ENCODE measurements at places on chromosomes 7 and 10. TPM values are rescaled to one million over a fixed set of nuclear protein-coding genes. Genes with fewer than 3 reads are reported as not detected.

GRCh38 chr10:49404321-49404878 lies 8.5 kb upstream of the DRGX start:
- peak; percentile 28 for DNase-seq
- no peak overlapping the region for H3K27ac ChIP-seq
- peaks cover 50% of the 10 kb centered on the region for H3K27me3 ChIP-seq
- H3K4me1 ChIP-seq = no peaks in the 10 kb centered on the region
- no peak overlapping the region for H3K4me3 ChIP-seq

GRCh38 chr10:6204063-6204340 lies 1.3 kb downstream of the PFKFB3 start:
- peak; percentile 79 for DNase-seq
- peaks cover 23% of the 10 kb centered on the region for H3K4me1 ChIP-seq
- H3K4me3 ChIP-seq = peak overlapping the region; percentile 96
- H3K27me3 ChIP-seq = peaks cover 15% of the 10 kb centered on the region

- H3K27ac ChIP-seq = no peak overlapping the region
- DNase-seq = no peak
Observed at GRCh38 chr10:7337431-7338171, 73.2 kb downstream of the SFMBT2 start.

- H3K36me3 ChIP-seq = no peaks in the 10 kb centered on the region
- no peak overlapping the region for H3K27ac ChIP-seq
- H3K4me1 ChIP-seq = no peaks in the 10 kb centered on the region
- H3K27me3 ChIP-seq = peaks cover 6% of the 10 kb centered on the region
- no peak for DNase-seq
- H3K4me3 ChIP-seq = no peak overlapping the region
Observed at GRCh38 chr7:150435047-150435389, 15.4 kb upstream of the GIMAP8 start.

The GIMAP2 gene
- not detected for total RNA-seq

DNA sequence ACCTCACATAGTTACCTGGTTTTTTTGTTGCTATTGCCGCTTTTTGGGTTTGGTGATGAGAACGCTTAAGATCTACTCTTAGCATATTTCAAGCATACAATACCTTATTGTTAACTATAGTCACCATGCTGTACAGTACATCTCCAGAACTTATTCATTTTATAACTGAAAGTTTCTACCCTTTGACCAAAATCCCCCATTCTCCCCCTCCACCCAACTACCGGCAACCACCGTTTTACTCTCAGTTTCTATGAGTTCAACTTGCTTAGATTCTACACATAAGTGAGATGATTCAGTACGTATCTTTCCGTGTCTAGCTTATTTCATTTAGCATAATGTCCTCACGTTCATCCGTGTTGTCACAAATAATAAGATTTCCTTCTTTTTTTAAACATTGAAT lies 86.7 kb upstream of the IL6 start:
- DNase-seq = no peak
- H3K4me3 ChIP-seq = no peak overlapping the region
- no peaks in the 10 kb centered on the region for H3K4me1 ChIP-seq
- no peaks in the 10 kb centered on the region for H3K27me3 ChIP-seq
- no peak overlapping the region for H3K27ac ChIP-seq
- peaks cover 10% of the 10 kb centered on the region for H3K36me3 ChIP-seq

The HOXA1 gene
- total RNA-seq = not detected

DNA sequence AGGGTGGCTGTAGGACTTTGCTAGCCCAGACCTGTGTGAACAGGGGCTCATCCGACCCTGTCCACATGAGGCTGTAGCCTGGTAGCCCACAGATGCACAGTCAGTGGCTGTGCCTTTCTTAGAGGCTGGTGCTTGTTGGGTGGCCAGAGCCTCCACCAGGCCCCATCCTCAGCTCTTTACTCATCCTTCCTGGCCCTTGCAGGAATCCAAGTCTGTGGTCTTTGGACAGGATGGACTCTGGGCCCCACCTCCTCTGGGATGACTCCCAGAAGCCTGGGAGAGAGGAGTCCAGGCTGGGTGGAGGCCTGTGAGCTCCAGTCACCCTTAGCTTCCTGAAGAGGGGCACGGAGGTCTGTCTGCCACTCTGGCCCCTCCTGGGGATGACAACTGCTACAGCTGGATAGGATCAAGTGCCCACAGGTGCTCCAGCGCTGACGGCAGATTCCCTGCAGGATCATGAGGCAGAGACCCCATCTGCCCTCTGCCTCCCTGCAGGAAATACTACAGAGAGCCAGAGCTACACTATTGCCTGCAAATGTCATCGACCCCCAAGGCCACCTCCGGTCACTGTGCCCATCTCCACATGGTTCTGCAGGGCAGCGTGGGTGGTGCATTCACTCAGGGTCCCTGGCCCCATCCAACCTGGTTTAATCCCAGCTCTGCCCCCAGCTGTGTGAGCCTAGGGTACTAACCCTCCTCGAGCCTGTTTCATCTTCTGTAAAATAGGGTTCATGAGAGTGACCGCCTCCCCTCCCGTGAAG lies 114.5 kb downstream of the PTPN20 start:
- no peak overlapping the region for H3K27ac ChIP-seq
- DNase-seq = peak; percentile 32
- H3K27me3 ChIP-seq = no peaks in the 10 kb centered on the region
- no peaks in the 10 kb centered on the region for H3K4me1 ChIP-seq
- no peak overlapping the region for H3K4me3 ChIP-seq

DNA sequence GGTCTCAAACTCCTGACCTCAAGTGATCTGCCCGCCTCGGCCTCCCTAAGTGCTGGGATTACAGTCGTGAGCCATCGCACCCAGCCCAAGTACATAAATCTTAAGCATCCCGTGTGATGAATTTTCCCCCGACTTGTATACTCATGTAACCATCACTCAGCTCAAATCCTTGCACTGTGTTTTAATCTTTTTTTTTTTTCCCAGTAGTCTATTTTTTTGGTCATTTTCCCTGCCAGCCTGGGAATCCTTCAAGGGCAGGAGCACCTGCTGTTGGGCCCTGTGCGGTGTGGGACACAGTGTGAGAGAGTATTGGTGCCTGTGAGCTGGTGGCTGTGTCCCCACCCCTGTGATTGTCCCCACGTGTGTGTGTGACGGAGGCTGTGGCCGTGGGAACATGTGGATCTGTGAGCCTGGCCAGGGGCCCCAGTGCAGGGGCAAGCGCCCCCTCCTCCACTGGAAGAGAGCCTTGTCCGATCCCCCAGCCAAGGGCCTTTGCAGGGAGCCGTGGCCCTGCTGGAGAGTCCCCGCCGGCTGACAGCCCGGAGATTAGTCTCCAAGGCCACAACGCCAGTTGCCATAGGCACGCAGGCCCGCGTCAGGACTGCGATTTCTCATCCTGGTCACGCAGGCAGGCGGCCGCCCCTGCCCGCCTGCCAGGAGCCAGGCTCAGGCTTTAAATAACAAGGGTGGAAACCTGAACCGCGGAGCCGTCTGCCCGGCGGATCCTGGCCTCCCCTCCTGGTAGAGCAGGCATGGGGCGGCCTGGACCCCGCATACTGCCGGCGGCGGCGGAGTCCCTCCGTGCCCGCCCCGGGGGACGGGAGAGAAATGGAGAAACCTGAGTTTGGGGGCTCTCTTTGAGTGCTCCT lies 26.5 kb downstream of the GTF2IRD1 start:
- peak; percentile 88 for DNase-seq
- no peaks in the 10 kb centered on the region for H3K27me3 ChIP-seq
- no peaks in the 10 kb centered on the region for H3K4me1 ChIP-seq
- H3K4me3 ChIP-seq = no peak overlapping the region
- peaks cover 9% of the 10 kb centered on the region for H3K36me3 ChIP-seq

The CTNNA3 gene
- 4.3 TPM for total RNA-seq

The FUOM gene
- 81.0 TPM for total RNA-seq

DNA sequence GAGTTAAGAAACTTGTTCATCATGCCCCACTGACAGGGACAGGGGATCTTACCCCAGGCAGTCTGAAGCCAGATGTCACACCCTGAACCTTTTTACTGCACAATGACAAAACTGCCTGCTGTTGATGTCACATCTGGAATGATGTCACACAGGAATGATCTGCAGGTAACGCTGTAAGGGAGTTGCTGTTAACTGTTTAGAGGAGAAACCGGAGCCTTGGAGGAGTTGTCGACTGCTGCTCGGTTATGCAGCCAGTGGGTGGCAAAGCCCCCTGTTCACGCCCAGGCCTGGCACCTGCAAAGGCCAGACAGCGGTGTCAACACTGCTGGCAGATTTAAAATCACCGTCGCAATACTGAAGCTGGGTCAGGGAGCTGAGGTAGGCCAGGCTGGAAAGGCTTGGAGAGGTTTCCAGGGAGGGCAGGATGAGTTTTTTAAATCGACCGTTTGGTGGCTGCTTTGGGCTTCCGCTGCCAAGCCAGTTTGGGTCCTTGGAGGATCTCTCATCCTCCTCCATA lies 10.0 kb upstream of the SLIT1 start:
- no peaks in the 10 kb centered on the region for H3K4me1 ChIP-seq
- no peaks in the 10 kb centered on the region for H3K36me3 ChIP-seq
- DNase-seq = no peak
- H3K4me3 ChIP-seq = peak overlapping the region; percentile 85

The TMEM236 gene
- total RNA-seq = 0.07 TPM

DNA sequence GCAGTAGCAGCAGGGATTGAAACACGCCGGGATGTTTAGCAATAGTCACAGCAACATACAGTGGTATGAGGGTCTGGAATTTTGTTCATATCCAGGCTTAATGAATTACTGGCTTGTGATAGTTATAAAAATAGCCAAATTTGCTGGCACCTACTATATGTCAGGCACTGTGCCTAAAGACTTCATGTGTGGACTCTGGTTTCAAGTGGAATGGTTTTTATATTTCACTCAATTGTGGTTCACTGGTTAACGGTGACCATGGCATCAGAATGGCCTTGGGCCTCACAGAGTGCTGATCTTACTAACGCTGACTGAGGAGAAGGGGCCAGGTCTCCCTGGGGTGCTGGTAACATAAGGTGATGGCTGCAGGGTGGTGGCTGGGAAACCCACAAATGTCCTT lies 55.7 kb downstream of the CELF2 start:
- H3K4me1 ChIP-seq = peaks cover 12% of the 10 kb centered on the region
- DNase-seq = no peak
- no peak overlapping the region for H3K27ac ChIP-seq
- H3K4me3 ChIP-seq = no peak overlapping the region

DNA sequence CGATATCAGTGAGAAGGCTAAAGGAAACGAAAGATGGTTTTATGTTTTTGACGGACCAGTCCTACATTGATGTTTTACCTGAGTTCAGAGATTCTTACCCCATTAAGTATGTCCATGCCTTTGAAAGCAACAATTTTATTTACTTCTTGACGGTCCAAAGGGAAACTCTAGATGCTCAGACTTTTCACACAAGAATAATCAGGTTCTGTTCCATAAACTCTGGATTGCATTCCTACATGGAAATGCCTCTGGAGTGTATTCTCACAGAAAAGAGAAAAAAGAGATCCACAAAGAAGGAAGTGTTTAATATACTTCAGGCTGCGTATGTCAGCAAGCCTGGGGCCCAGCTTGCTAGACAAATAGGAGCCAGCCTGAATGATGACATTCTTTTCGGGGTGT lies 27.7 kb downstream of the MET start:
- H3K4me1 ChIP-seq = no peaks in the 10 kb centered on the region
- no peaks in the 10 kb centered on the region for H3K27me3 ChIP-seq
- H3K27ac ChIP-seq = no peak overlapping the region

- H3K36me3 ChIP-seq = no peaks in the 10 kb centered on the region
- H3K27me3 ChIP-seq = no peaks in the 10 kb centered on the region
- H3K4me1 ChIP-seq = no peaks in the 10 kb centered on the region
- no peak overlapping the region for H3K4me3 ChIP-seq
- no peak for DNase-seq
Observed at GRCh38 chr10:27710014-27710413, 35.6 kb downstream of the MKX start.

The DNAJC2 gene
- 40.6 TPM for total RNA-seq

GRCh38 chr7:138029941-138030340 lies 28.1 kb upstream of the CREB3L2 start:
- DNase-seq = no peak
- H3K4me3 ChIP-seq = no peak overlapping the region
- no peaks in the 10 kb centered on the region for H3K27me3 ChIP-seq
- H3K36me3 ChIP-seq = no peaks in the 10 kb centered on the region
- H3K27ac ChIP-seq = no peak overlapping the region
- H3K4me1 ChIP-seq = no peaks in the 10 kb centered on the region

DNA sequence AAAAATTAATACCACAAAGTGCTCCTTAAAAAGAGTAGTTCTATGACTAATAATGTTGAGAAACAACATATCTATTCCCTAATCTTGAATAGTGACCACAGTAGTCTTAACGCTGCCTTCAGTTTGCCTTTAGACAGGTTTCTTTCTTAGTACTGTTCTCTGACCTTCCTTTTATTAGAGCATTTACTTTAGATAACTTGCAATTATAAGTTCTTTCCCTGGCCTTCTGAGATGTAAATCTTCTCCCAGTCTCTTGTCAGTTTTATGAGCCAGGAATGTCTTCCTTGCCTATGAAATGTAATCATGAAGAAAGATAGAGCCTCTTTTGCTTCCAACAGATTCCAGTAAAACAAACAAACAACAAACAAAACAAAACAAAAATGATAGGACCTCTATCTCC lies 1119.8 kb upstream of the LRRTM3 start:
- no peak for DNase-seq
- H3K27ac ChIP-seq = no peak overlapping the region
- no peaks in the 10 kb centered on the region for H3K27me3 ChIP-seq
- no peaks in the 10 kb centered on the region for H3K36me3 ChIP-seq

- no peak overlapping the region for H3K27ac ChIP-seq
- peaks cover 16% of the 10 kb centered on the region for H3K4me1 ChIP-seq
- no peak overlapping the region for H3K4me3 ChIP-seq
- DNase-seq = no peak
Observed at GRCh38 chr10:60739558-60739957, 38.7 kb upstream of the CDK1 start.

The KAZALD1 gene
- 10.0 TPM for total RNA-seq

The ENO4 gene
- 2.2 TPM for total RNA-seq

The UTF1 gene
- 1.9 TPM for total RNA-seq

GRCh38 chr10:100810091-100810834 lies 64.9 kb downstream of the PAX2 start:
- DNase-seq = no peak
- H3K4me3 ChIP-seq = no peak overlapping the region
- H3K4me1 ChIP-seq = peaks cover 5% of the 10 kb centered on the region
- peaks cover 88% of the 10 kb centered on the region for H3K27me3 ChIP-seq
- H3K27ac ChIP-seq = no peak overlapping the region
